NCI-H2171 treated with DMSO at 0.1 percent for 48 hours (cell line): ENCODE measurements at places on chromosomes 2 and 18.

- DNase-seq = no peak
These were observed 17.8 kb downstream of the RASGRP3 start for GRCh38 chr2:33494155-33494779.

GRCh38 chr18:34203866-34204265, 20.8 kb downstream of the NOL4 start:
- no peak for DNase-seq

DNA sequence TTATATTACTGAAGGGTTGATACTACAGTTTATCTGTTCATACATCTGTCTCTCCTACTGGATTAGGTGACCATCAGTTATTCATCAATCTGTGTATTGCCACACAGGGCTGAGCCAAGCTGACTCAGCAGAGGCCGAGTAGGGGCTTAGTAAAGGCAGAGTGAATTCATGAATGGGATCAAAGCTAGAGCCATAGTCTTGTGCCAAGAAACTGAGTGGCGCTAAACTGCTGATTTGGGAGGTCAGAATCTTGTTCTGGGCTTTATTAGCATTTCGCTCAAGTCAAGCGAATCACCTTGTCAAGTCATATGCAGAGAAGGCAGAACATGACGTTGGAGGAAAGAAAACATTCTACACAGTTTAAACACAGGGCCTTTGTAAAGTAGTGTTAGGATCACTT, 34.1 kb downstream of the SOCS6 start:
- no peak for DNase-seq

- DNase-seq = no peak
These were observed 536.4 kb upstream of the CDH7 start for GRCh38 chr18:65214456-65214855.

DNA sequence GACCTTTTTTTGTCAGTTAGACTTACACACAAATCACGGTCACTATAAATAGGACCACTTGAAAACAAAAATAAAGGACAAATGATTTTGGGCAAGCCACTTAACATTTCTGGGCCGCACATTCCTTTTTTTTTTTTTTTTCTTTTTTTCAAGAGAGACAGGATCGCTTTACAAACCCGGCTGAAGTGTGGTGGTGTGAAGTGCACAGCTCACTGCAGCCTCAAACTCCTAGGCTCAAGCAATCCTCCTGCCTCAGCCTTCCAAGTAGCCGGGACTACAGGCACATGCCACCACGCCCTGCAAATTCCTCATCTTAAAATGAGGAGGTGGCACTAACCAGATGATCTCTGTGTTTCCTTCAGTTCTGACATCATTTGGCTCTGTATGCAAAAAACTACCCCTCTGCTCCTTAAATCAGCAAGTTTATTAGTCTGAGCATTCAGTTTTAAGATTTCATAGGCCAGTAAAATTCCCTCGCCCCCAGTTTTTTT, 28.3 kb upstream of the MRO start:
- no peak for DNase-seq

GRCh38 chr18:12857215-12857905, 26.7 kb downstream of the PTPN2 start:
- no peak for DNase-seq

DNA sequence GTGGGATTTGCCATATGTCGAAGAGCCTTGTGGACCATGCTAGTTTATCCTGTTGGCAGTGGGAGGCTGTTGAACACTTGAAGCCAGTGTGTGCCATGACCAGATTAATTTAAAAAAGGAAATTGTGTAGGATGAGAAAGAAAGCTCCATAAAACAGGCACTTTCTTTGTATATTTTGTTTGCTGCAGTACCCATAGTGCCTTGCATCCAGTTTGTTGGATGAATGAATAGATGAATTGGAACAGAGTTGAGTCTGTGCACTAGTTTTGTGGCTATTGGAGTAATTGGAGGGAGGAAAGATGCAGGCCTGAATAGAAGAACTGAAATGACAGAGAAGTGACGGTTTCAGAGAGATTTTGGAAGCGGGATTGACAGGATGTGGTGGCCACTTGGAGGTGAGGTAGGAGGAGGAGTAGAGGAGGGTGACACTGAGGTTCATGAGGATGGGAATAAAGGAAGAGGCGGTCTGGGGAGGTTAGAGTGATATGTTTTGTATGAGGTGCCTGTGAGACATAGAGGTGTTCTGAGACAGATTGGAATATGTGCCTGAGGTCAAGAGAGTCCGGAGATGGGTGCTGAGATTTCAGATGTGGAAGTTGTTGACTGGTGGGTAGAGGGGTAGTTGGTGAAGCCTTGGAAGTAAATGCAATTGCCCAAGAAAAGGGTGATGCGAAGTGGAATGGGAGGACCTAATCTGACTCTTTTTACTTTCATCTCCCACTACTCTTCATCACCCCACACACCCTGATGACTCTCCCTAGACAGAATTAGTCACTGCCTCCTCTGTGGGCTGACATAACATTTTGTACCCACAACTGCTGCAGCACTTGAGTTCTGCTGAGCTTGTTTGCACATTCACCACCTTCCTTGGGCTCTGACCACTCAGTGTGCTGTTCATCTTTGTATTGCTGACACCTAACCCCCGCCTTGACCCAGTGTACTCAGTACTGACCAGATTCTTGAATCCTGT, 5.1 kb downstream of the DGUOK start:
- DNase-seq = no peak

DNA sequence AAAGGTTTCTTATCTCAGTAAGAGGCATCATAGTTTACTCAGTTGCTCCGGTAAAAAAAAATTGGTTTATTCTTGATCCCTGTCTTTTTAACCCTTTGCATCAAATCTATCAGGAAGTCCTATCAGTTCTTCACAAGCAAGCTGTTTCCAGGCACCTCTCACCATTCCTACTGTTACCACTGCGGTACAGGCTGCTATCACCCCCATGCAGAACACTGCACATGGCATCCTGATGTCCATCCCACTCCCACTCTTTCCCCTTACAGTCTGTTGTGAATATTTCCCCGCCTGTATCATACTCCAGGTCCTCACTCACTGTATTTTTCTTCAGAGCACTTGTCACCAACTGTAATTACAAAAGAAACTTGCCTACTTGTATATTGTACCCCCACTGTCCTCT, 5.3 kb upstream of the CNRIP1 start:
- DNase-seq = no peak

GRCh38 chr2:34102339-34102738, 503.2 kb upstream of the FAM98A start:
- DNase-seq = no peak

- DNase-seq = no peak
These were observed 124.9 kb downstream of the GALNT14 start for GRCh38 chr2:31013301-31013700.

DNA sequence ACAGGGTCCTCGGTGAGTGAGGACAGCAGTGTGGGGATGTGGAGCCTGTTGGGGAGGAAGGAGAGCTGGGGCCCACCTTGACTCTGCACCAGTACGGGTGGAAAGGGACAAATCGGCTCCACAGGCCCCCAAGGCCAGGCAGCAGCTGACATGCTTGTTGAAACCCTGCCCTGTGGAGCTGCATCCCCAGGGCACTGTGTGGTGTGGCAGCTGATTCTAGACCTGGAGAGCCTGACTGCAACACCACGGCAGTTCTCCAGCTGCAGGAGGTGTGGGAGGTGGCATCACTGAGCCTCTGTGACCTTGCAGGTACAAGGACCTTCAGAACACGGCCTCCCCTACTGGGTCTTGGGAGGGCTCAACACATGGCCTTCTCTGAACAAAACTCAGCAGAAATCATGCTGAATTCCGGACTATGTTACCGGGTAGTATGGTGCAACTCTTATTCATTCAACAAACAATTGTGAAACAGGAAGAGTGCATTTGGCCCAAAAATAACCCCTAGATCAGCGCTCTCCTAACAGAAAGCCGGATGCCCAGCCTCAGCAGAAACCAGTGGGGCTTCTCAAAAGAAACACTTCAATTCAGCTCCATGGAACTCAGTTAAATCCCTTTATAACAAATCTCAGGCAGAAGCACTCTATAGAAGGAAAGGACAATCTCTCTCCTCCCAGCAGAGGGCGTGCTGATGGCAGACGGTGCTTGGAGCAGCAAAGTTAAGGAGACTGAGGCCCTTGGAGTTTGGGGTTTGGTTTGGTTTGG, 104.4 kb upstream of the SALL3 start:
- peak; percentile 0 for DNase-seq

GRCh38 chr2:26573241-26573925, 67.8 kb downstream of the CIB4 start:
- no peak for DNase-seq

DNA sequence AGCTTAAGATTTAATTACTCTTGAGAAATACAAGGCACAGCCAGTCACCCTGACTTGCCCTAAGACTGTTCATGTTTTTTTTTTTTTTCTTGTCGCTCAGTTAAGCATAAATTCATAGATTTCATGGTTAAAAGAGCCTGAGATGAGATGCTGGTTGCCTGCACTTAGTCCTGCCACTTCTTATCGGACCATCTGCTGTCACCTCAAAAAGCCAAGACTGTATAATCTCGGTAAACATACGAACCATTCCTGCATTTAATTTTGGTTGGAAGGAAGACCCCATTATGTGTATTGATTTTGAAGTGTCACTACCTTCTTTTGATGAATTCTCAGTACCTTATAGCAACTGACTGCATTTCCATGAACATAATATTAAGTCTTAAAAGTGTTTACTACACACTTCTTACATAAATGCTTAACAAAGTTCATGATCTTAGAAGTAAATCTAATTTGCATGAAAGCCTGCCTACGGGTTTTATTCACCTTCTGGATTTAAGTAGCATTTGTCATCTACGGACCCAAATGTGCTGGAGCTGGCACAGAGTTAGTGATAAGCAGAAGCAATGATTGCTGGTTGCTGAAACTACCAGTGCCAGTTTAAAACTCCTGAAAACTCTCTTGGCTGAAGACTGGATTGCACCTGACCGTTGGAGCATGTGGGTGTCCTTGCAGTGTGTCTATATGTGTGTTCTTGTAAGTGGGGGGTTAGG, 843.4 kb downstream of the TMEM182 start:
- peak; percentile 69 for DNase-seq

- no peak for DNase-seq
These were observed 39.4 kb upstream of the RND3 start for GRCh38 chr2:150526827-150527226.
